Progenitor cell of endocrine pancreas (in vitro differentiated cells): ENCODE measurements at places on chromosomes 3 and 15. TPM values are rescaled to one million over a fixed set of nuclear protein-coding genes. Genes with fewer than 3 reads are reported as not detected.

GRCh38 chr3:111143-112069, 85.2 kb upstream of the CHL1 start:
- H3K36me3 ChIP-seq: no peaks in the 10 kb centered on the region
- peaks cover 17% of the 10 kb centered on the region for H3K4me1 ChIP-seq
- H3K27ac ChIP-seq: no peak overlapping the region
- no peak overlapping the region for H3K4me3 ChIP-seq

- no peak for DNase-seq
- no peak overlapping the region for H3K27ac ChIP-seq
- H3K4me3 ChIP-seq: no peak overlapping the region
- peaks cover 3% of the 10 kb centered on the region for H3K27me3 ChIP-seq
- H3K4me1 ChIP-seq: no peaks in the 10 kb centered on the region
Measured at GRCh38 chr3:26634601-26635000, 12.0 kb downstream of the LRRC3B start.

- H3K27me3 ChIP-seq: no peaks in the 10 kb centered on the region
- H3K4me1 ChIP-seq: no peaks in the 10 kb centered on the region
- H3K27ac ChIP-seq: no peak overlapping the region
- H3K36me3 ChIP-seq: peaks cover 2% of the 10 kb centered on the region
- H3K4me3 ChIP-seq: no peak overlapping the region
Measured at GRCh38 chr15:52498706-52499105, 30.0 kb downstream of the MYO5A start.

Gene ANP32A
- 263 and 279 TPM in 2 replicates for total RNA-seq

DNA sequence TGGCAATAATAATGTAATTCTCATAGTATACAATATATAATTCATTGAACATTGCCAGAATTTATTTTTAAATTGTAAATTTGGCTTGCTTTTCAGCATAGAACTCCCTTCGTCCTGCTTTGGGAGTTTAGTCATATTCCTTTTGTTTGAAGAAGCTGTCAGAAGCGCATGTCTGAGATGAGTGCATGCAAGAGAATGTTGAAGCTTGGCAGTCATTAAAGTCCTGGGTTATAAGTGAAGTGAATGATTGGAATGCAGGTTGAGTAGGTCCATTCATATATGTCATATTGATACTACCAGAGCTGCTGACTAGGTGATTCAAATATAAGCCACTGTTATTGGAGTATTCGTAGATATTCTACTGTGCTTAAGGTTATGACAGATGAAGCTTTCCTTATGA, 243.6 kb upstream of the MDFIC2 start:
- no peak for DNase-seq
- no peaks in the 10 kb centered on the region for H3K27me3 ChIP-seq
- no peak overlapping the region for H3K4me3 ChIP-seq
- no peak overlapping the region for H3K27ac ChIP-seq
- H3K36me3 ChIP-seq: no peaks in the 10 kb centered on the region
- H3K4me1 ChIP-seq: no peaks in the 10 kb centered on the region

Gene RASSF1
- total RNA-seq: 11.7 and 13.9 TPM in 2 replicates

- H3K27ac ChIP-seq: peak overlapping the region; percentile 99
- peaks cover 4% of the 10 kb centered on the region for H3K36me3 ChIP-seq
Measured at GRCh38 chr15:40594429-40594836, 384 bp downstream of the KNL1 start.

GRCh38 chr3:113597596-113598354, 65.4 kb downstream of the SIDT1 start:
- H3K4me1 ChIP-seq: peaks cover 6% of the 10 kb centered on the region
- H3K36me3 ChIP-seq: no peaks in the 10 kb centered on the region
- H3K27ac ChIP-seq: no peak overlapping the region
- DNase-seq: no peak
- no peak overlapping the region for H3K4me3 ChIP-seq
- H3K27me3 ChIP-seq: no peaks in the 10 kb centered on the region

- peaks cover 29% of the 10 kb centered on the region for H3K4me1 ChIP-seq
- H3K36me3 ChIP-seq: no peaks in the 10 kb centered on the region
- no peak overlapping the region for H3K4me3 ChIP-seq
- H3K27ac ChIP-seq: no peak overlapping the region
- no peak for DNase-seq
Measured at GRCh38 chr3:144556392-144556791, 584.8 kb downstream of the DIPK2A start.

- peak overlapping the region; percentile 67 for H3K27ac ChIP-seq
- H3K4me3 ChIP-seq: no peak overlapping the region
- no peak for DNase-seq
- H3K36me3 ChIP-seq: peaks cover 12% of the 10 kb centered on the region
- no peaks in the 10 kb centered on the region for H3K4me1 ChIP-seq
- no peaks in the 10 kb centered on the region for H3K27me3 ChIP-seq
Measured at GRCh38 chr3:170107941-170108340, 70.1 kb downstream of the GPR160 start.

GRCh38 chr15:94381384-94381783, 150.0 kb downstream of the MCTP2 start:
- no peaks in the 10 kb centered on the region for H3K27me3 ChIP-seq
- no peak overlapping the region for H3K27ac ChIP-seq
- no peaks in the 10 kb centered on the region for H3K36me3 ChIP-seq

Gene LRTM1
- not detected in 2 replicates for total RNA-seq

GRCh38 chr3:169813757-169814517, 1.2 kb upstream of the LRRC34 start:
- H3K27me3 ChIP-seq: peaks cover 11% of the 10 kb centered on the region
- H3K4me1 ChIP-seq: peaks cover 10% of the 10 kb centered on the region
- peak overlapping the region; percentile 56 for H3K27ac ChIP-seq

GRCh38 chr15:62879770-62880169, 162.8 kb upstream of the TPM1 start:
- no peak overlapping the region for H3K27ac ChIP-seq
- peaks cover 11% of the 10 kb centered on the region for H3K27me3 ChIP-seq
- no peaks in the 10 kb centered on the region for H3K36me3 ChIP-seq
- H3K4me1 ChIP-seq: no peaks in the 10 kb centered on the region
- DNase-seq: no peak

DNA sequence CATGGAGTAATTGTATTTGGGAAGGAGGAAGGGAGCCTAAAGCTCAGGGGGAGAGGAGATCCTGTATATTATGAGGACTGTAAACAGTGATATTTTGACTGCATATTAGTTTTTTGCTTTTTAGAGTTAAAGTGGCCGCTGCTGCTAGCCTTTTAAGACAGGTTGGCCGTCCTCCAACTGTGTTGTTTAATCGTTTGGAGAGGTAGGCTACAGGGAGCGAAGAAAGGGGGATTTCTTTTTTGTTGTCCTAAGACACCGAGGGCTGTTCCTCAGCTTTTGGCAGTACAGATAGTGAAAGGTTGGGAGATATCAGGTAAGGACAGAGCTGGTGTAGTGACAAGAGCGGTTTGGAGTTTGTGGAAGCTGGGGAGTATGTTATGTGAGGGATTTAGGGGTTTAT, 38.2 kb upstream of the RNF7 start:
- DNase-seq: no peak
- no peak overlapping the region for H3K4me3 ChIP-seq
- H3K4me1 ChIP-seq: no peaks in the 10 kb centered on the region

DNA sequence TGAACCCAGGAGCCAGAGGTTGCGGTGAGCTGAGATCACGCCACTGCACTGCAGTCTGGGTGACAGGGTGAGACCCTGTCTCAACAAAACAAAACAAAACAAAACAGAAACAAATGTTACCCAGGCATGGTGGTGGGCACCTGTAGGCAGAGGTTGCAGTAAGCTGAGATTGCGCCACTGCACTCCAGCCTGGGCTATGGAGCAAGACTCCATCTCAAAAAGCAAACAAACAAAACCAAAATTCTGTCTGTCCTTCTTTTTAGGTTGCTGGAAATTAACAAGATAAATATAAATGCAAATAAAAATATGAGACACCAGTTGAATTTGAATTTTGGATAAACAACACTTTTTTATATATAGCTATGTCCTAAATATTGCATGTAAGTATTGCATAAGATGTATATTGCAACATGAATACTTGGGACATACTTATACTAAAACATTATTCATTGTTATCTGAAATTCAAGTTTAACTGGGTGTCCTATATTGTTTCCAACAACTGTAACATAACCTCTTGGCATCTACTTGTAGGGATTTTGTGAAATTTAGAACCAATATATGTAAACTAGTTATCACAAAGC, 4.7 kb upstream of the CEP97 start:
- H3K27me3 ChIP-seq: no peaks in the 10 kb centered on the region
- no peaks in the 10 kb centered on the region for H3K4me1 ChIP-seq
- H3K27ac ChIP-seq: no peak overlapping the region
- H3K4me3 ChIP-seq: no peak overlapping the region
- H3K36me3 ChIP-seq: no peaks in the 10 kb centered on the region

Gene ANKRD63
- not detected in 2 replicates for total RNA-seq

Gene AP3B2
- total RNA-seq: 13.2 and 14.4 TPM in 2 replicates

- H3K27ac ChIP-seq: no peak overlapping the region
- no peaks in the 10 kb centered on the region for H3K4me1 ChIP-seq
Measured at GRCh38 chr3:110314512-110315114, 757.0 kb upstream of the NECTIN3 start.

Gene CCR8
- not detected in 2 replicates for total RNA-seq

Gene SV2B
- total RNA-seq: 19.9 and 24.9 TPM in 2 replicates

DNA sequence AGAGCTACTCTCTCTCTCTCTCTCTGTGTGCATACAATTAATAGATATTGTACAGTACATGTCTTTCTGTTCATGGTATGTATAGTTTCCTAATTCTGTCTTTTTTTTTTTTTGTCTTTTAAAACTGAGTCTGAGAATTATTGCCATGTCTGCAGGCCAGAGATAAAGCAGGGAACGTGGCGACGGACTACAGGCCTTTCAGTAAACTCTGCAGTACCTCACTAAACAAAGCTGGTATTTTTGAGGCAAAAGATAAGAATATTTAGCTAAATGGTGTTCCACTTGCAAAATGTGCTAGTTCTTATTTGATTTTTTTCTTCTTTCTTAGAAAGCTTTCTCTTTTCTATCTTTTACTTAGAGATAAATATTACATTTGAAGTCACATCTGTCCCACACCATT, 44.0 kb upstream of the EHHADH start:
- H3K4me1 ChIP-seq: peaks cover 1% of the 10 kb centered on the region
- H3K27ac ChIP-seq: no peak overlapping the region
- DNase-seq: no peak
- peaks cover 5% of the 10 kb centered on the region for H3K36me3 ChIP-seq
- no peaks in the 10 kb centered on the region for H3K27me3 ChIP-seq

GRCh38 chr3:140360332-140360731, 317.5 kb upstream of the TRIM42 start:
- no peak overlapping the region for H3K4me3 ChIP-seq
- no peak for DNase-seq
- no peaks in the 10 kb centered on the region for H3K36me3 ChIP-seq

DNA sequence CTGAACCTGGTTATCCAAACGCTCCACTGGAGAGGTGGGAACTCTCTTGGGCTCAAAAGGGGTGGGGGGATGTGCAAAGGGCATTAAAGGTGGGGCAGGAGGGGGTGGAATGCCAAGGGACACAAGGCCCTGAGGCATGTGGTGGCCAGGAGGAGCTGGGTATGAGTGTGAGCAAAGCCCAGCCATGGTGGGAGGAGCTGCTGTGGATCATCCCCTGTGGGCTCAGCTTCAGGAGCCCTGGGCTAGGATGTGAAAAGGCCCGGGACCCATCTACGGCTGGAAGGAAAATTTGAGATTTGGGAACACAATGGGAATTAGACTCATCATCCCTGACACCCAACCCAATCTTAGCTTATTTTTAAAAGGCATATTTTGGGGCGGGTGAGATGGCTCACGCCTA, 33.3 kb downstream of the MGLL start:
- no peaks in the 10 kb centered on the region for H3K36me3 ChIP-seq
- H3K27me3 ChIP-seq: peaks cover 29% of the 10 kb centered on the region
- peaks cover 7% of the 10 kb centered on the region for H3K4me1 ChIP-seq
- H3K27ac ChIP-seq: no peak overlapping the region

Gene CLRN1
- not detected in 2 replicates for total RNA-seq

DNA sequence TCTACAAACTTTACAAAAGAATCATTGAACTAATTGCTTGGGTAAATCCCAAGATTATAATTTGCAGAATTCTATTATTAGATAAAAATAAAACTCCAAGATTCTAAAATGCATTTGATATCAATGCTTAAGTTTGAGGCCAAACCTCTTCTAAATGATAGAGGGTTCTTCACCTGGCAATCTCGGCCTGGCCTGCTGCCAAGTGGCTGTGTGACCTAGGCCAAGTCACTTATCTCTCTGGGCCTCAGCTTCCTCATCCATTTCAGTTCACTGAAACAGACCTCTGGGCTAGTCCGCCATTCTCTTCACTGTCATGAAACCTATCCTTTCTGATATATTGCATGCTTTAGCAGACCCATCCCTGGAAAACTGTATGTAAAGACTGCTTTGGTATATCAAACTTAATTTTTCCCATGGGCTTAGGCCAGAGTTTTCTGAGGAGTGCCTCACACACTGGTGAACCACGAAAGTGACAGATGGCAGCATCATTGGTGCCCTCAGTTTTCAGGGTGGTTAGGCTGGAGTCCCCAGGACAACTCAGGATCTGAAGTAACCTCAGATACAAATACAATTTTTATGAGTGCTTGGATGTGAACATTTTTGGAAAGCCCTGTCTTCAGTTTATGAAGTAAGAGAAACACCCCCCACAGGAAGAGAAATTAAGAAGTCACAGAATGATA, 21.8 kb downstream of the NUDT16 start:
- no peak for DNase-seq
- no peaks in the 10 kb centered on the region for H3K36me3 ChIP-seq
- no peak overlapping the region for H3K4me3 ChIP-seq
- H3K4me1 ChIP-seq: no peaks in the 10 kb centered on the region
- H3K27me3 ChIP-seq: no peaks in the 10 kb centered on the region

- H3K4me1 ChIP-seq: peaks cover 7% of the 10 kb centered on the region
- H3K27ac ChIP-seq: peak overlapping the region; percentile 86
Measured at GRCh38 chr15:64610257-64610919, 150.0 kb downstream of the ZNF609 start.

DNA sequence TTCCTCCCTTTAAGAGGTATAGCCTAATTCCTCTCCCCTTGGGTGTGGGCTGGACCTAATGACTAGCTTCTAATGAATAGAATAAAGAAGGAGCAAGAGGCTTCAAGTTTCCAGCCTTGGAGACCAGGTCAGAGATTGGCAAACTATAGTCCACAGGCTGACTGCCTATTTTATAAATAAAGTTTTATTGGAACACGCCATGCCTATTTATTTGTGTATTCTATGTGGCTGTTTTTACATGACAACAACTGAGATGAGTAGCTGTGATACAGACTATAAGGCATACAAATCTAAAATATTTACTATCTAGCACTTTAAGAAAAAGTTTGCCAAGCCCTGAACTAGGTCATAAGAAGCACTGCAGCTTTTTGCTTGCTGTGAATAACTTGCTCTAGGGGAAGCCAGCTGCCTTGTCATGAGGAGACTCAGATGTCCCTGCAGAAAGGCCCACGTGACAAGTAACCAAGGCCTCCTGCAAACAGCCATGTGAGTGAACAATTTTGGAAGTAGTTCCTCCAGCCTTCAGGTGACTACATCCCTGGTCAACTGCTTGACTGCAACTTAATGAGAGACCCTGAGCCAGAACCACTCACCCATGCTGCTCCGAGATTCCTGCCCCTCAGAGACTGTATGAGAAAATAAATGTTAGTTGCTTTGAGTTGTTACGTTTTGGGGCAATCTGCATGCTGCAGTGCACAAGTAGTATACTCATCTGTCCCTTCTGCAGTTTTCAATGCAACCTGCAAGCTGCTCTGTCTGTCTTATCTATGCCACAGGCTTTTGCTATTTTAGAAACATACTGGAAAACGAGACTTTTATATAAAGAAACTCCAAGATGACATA, 21.1 kb upstream of the MAP3K13 start:
- H3K36me3 ChIP-seq: no peaks in the 10 kb centered on the region
- DNase-seq: no peak
- no peak overlapping the region for H3K4me3 ChIP-seq
- H3K27ac ChIP-seq: no peak overlapping the region
- H3K27me3 ChIP-seq: no peaks in the 10 kb centered on the region
- peaks cover 6% of the 10 kb centered on the region for H3K4me1 ChIP-seq
